ENCODE measurements at places on chromosomes 4 and X.

GRCh38 chrX:151596282-151596681 is 32.8 kb downstream of the PASD1 start:
- no peak for DNase-seq

GRCh38 chr4:109978704-109979454 is 66.2 kb downstream of the EGF start:
- no peak for DNase-seq

DNA sequence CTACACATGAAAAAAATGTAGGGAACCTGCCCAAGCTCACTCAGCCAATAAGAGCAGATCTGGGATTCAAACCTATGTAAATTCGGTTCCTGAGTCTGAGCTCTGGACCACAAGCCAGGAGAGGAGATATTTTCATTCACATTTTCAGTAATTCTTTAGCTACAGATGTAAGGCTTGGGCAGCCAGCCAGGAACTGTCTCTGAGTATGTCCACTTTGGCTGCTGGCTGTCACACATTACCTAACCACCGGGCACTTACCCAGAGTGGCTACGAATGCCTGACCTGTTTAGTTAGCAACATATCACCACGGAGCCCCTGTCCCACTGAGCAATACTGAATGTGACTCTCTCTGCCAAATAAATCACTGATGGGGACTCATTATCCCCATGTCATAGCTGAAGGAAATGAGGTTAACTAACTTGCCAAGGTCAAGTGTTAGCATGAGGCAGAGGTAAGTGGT is 15.3 kb downstream of the USP46 start:
- DNase-seq, result no peak

- no peak for DNase-seq
These were observed 82.5 kb upstream of the LCORL start for GRCh38 chr4:18103876-18104605.

DNA sequence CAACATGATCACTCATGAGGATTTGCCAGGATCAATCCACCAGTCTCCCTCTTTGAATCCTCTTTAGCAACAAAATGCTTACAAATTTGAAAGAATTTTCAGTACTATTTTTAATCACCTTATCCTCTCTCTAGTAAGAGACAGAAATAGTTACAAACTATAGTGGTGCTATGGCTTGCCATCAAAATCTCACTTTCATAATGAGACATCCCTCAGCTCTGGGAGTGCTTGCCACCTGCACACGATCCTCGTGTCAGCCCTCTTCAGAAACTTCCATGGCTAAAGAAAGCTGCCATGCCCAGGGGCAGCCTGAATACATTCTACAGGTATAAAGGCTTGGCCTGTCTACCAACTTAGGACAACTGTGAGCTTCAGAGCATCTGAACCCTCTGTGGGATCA is 5.1 kb upstream of the DHX15 start:
- DNase-seq, result no peak

- peak; percentile 75 for DNase-seq
These were observed 111.3 kb downstream of the PCDH18 start for GRCh38 chr4:137420901-137421396.

DNA sequence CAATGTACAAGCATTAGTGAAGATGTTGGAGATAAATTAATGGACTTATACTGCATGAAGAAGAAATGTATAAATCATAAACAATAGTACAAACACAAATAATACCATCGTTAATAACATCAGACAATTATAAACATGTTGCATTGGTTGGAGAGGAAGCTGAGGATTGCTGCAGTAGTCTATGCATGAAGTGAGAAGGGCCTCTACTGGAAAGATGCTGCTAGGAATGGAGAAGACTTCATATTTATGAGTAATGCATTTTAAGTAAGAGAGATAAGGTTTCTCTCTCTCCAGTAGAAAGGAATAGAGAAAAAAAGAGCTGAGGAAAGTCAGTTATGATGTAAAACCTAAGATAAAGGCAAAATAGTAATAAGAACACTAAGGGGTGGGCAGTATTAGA is 247.8 kb downstream of the GRID2 start:
- no peak for DNase-seq

DNA sequence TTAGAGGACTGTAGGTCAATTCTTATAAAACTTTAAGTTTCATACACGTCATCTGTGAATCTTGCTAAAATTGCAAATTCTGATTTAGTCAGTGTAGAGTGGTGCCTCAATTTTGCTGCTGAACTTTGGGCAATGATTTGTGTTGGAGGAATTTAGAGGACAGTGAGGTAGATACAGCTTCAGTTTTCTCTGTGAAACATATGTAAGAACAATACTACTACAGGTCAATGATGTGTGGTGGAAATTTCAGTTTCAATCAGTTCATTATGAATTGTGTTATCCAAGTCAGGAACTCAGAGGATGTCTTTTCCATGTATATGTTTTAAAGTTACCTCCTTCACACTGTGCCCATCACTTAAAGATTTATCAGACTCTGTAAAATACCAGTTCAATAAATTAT is 1597.8 kb upstream of the PCDH10 start:
- no peak for DNase-seq

DNA sequence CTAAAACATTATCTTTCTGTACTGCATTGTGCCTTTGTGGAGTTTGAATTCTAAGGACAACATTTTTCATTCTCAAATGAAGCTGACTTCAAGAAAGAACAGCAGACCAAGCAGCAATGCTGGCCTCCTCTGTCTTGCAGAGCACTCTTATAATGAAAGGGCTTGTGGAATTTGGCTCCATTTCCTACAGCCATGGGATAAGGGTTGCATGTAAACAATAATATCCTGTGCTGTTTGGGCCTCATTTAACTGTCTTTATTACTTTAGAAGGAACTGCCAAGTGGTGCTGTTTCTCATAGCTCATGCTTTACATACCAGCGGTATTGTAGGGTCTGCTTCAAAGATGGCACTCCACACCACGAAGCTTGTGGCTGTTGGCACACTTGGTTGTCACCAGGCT is 111.4 kb upstream of the EOLA2 start:
- DNase-seq, result no peak

DNA sequence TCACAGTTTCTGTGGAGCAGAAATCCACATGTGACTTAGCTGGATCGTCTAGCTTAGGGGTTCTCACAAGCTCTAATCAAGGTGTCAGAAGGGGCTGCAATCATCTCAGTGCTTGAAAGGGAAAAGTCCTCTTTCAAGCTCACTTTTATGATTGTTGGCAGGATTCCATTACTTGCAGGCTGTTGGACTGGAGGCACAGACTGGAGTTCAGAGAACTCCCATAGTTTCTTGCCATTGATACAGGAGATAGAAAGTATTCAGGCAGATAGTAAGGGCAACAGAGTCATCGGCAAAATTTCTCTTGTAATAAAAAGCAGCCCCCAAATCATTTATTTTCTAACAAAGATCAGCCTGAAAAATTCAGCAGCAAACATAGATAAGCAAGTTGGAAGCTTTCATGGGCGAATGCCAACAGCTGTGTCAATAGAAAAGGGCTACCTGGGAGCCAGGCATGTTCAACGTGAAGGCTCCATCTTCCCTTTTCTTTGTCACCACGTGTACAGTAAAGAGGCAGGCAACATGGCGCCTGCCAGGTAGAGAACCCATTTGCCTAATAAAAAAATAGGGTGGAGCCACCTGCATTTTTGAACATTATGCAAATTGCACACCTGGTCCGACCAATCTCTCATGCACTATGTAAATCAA is 64.4 kb downstream of the CXCL13 start:
- DNase-seq, result no peak

GRCh38 chrX:14220386-14220944 is 190.8 kb upstream of the GEMIN8 start:
- DNase-seq, result no peak

GRCh38 chr4:185127021-185127925 is 15.8 kb upstream of the SLC25A4 start:
- DNase-seq, result peak; percentile 63

DNA sequence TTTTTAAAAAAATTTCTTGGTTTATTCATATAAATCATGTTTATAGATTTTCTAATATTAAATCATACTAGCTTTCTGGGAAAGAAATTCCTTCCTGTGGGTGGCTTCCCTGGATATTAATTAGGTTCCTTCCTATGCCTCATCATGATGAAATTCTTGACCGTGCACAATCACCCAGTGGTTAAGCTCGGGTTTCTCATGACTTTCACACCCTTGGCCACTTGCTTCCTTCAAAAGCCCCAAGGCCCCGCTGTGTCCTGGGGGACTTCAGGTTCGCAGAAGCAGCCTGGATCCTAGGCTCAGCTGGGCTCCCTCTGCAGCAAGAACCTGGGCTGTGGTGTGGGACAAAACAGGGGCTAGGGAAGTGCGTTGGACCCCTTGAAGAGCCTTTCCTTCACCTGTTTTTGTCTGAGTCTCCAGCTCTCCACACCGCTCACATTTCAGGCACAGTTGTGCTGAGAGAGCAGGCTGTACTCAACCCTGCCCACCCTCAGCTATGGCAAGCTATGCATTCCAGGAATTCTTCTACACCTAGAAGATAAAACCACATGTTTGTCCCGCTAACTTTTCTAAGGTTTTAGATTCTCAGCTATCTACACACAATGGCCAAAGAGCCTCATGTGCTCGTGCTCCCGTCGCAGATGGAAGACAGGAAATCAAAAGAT is 48.9 kb upstream of the TMSB15B start:
- peak; percentile 56 for DNase-seq

DNA sequence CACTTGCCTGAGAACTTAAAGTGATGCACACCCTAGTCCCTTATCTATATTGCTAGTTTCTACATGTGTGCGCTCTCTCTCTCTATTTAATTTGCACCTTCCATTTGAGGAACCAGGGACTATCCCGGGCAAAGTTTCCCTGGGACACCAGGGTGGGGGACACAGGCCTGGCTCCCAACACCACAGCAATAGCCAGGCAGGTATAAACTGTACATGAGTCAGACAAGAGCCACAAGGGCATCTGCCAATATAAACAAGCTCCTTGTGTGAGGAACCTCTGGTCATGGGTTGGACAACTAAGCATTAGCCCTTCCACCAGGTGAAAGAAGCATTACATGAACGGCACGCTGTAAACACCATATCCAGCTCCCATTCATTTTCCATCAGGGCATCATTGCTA is 455.5 kb downstream of the STIM2 start:
- DNase-seq, result no peak

GRCh38 chrX:24203072-24203808 is 53.7 kb downstream of the ZFX start:
- no peak for DNase-seq

GRCh38 chrX:1833656-1834360 is 218.9 kb downstream of the ASMT start:
- DNase-seq, result no peak

GRCh38 chr4:184825896-184826690 is at the start of gene ACSL1:
Gene ACSL1, minus strand, starts transcription at chr4:184825968. Its CDS starts 22,454 bp downstream, at chr4:184803514.
- DNase-seq, result peak; percentile 45

GRCh38 chr4:59341506-59341905 is 1858.6 kb upstream of the ADGRL3 start:
- no peak for DNase-seq

- DNase-seq, result no peak
These were observed 39.3 kb upstream of the MAGEA10 start for GRCh38 chrX:152177497-152178269.

DNA sequence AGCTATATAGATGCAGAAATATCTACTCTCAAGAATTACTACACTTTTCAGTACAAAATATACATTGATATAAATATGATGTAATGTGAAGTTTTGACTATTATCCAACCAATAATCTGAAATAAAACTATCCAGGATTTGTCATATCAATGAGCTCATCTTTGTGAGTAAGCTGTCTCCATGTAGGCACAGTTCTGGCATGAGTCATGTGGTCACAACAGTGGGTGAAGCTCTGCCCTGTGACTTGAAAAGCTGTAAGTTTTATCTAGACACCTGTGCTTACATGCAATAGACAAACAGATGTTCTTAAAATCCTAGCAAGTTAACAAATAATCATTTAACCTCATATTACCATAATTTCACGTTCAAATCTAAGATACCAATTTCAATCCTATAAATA is 192.7 kb downstream of the GABRG1 start:
- no peak for DNase-seq

DNA sequence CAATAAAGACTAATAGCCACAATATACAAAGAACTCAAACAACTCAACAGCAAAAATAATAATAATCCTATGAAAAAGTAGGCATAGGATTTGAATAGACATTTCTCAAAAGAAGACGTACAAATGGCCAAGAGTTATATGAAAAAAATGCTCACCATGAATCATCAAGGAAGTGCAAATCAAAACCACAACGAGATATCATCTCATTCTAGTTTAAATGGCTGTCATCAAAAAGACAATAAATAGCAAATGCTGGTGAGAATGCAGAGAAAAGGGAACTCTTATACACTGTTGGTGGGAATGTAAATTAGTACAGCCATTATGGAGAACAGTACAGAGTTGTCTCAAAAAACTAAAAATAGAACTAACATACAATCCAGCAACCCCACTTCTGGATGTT is 18.8 kb downstream of the TLR6 start:
- DNase-seq, result no peak

DNA sequence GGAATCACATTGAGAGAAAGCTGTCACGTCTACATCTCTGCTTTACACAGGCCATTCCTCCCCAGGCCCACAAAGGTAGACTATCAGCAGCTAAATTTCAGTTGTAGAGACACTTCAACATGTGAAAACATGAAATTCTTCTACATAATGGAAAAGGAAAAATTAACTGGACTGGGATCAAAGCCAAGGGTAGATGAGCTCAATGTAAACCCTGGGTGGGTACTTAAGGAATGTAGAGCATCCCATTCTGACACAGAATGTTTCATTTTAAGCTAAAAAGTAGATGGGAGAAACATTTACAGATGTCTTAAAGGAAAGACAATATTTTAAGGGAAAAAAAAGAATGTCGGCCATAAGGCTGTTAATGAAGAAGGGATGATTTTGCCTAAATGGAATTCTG is 51.3 kb upstream of the NPNT start:
- DNase-seq, result no peak

DNA sequence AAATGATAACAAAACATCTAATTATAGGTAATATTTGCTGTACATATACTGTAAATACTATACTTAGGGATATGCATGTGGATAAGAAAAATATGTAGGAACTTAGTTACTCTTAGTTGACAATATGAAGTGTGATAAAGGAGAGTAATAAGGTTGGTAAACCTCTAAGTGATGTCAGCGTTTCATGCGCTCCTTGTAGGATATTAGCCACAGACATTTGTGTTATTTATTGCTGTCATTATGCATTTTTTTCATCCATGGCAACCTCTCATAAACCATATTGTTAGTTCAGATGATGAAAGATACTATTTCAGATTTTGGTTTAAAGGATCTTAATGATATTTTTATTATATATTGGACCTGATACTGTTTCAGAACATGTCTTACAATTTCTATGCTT is 298.1 kb upstream of the PITX2 start:
- DNase-seq, result no peak

Measured in ELF-1 (cell line).